ENCODE measurements at places on chromosomes 5 and 9.

DNA sequence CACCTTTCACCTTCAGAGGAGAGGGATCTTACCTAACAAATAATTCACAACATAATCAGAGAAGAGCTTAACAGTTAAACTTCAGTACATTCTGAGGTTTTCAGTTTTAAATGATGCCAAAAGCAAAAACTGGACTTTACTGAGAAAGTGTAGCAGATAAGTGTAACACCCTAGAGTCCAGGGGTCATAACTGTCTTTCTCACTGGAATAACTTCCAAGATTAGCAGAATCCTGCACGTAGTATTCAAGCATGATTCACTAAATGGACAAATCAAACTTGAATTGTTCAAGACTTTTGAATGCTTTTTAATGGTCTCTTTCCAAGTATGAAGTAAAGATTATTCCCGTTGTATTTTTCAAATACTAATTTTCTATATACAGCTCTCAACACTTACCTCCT, 180.1 kb upstream of the NREP start:
- no peak for DNase-seq

GRCh38 chr5:132821791-132822190, 8.7 kb downstream of the SHROOM1 start:
- no peak for DNase-seq

GRCh38 chr5:127392762-127393161, 102.2 kb downstream of the MEGF10 start:
- DNase-seq: no peak

DNA sequence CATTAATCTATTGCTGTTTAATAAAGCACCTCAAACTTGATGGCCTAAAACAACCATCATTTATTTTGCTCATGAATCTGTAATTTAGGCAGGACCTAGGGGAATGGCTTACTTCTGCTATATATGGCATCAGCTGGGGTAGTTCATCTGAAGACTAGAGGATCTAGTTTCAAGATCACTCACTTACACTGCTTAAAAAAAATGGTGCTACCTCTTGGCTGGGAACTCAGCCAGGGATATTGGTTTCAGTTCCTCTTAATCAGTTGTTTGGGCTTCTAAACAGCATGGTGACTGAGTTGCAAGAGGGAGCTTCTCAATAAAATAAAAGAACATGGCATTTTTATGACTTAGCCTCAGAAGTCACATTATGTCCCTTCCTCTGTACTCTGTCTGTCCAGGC, 142.0 kb downstream of the FAM114A2 start:
- DNase-seq: no peak

GRCh38 chr5:83494666-83495065, 23.1 kb downstream of the VCAN start:
- no peak for DNase-seq

DNA sequence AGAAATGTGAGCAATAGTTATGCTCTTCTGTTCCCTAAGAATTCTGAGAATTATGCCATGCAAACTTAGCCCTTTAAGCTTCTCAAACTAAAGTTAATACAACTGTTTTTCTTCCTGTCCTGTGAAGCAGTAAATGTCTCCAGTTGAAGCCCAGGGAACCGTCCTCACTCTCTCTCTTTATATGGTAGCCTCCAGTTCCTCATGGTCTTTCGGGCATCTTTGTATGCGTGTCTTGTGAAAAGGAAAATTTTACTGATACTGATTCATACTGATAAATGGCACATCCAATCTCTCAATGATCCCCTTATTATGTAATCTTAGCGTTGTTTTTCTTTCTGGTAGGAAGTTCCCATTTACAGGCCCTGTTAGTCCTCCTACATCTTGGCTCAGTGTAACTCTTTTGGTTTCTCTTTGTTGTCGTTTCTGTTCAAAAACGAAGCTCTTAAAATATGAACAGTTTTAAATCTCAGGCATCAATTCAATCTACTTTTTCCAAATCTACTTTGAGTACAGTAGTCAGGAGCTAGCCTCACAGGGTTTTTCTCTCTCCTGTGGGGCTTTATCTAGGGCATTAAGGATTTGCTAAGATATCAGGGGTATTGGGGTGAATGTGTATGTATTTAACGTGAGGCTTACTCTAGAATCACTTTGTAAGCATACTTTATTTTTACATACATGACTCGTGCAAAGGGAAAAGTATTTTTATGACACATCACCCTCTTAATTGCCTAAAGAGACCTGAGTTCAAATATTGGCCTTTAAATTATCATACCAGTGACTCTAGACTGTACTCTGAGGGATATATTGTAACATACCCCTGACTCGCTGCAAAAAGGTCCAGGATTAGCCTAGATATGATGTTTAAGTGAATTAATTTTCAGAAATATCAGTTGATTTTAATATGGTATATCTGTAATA, 258.0 kb downstream of the NR3C1 start:
- no peak for DNase-seq

GRCh38 chr5:18732556-18733479, 1098.6 kb downstream of the TAF11L14 start:
- no peak for DNase-seq

All from HT-29 (cell line).